Activated CD8-positive, alpha-beta memory T cell treated with anti-CD3 and anti-CD28 coated beads for 1 hour (primary cell): ENCODE measurements at places on chromosomes 6 and 20.

DNA sequence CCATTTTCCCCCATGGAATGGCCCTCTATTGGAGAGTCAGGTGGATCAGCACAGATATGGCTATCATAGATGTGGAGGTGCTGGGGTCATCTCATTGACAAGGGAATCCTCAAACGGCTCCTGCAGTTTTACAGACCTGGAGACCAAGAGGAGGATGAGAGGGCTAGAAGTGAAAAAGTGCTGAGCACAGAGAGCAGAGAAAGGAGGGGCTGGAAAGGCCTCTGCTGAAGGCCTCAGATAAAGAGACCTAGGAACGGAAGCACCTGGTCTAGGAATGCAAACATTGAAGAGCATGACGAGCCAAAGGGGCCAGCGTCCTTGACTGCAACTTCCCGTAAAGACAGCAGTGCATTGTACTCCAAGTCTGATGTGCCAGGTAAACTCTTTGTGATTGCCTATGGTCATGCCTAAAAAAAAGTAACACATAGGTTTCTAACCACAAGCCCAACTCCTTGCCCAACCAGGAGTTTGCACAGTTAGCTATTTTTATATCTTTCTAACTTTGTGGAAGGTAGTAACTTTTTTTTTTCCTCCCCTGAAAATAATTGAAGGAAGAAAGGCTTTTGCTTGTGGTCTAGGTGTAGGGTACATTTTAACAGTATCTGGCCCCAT is 15.2 kb downstream of the RSPH4A start:
- no peak for DNase-seq

DNA sequence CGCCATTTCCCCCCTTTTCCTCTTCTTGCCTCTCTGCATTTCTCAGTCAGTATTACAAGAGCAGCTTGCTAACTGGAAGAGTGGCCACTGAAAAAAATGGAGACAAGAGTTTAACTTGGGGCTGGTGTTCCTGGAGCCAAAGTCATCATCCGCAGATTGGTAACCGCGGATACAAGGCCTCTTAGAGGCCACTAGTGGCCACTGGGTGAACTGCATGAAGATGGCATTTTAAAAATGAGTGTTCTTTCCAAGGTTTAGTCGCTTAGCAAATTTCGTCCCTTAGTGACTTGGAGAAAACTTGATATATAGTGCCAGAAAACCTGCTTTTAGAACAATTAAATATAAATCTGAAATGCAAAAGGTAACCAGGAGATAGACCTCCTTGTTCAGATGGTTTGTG is 4.8 kb downstream of the F13A1 start:
- DNase-seq: no peak

DNA sequence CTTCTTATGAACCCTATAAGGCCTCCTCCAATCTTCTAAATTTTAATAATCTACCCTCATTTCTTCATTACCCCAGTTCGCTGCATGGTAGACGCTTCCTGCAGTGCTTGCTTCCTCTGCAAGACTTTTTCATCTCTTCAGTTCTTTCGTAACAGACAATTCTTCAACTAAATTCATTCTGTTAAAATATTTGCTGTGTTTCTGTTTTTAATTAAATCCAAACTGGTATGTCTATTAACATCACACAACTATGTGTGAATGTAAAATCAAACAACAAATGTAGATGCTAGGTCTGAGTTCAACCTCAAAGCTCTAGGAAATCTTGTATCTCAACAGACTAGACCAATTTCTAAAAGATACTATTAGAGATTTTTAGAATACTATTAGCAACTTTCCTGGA is 199.3 kb downstream of the RNGTT start:
- DNase-seq: no peak

GRCh38 chr6:121627761-121628160 is 192.3 kb downstream of the GJA1 start:
- DNase-seq: no peak

GRCh38 chr20:64114356-64114971 is 7.1 kb upstream of the NPBWR2 start:
- DNase-seq: no peak

GRCh38 chr6:124234801-124235200 is 431.1 kb downstream of the NKAIN2 start:
- DNase-seq: no peak

- no peak for DNase-seq
These were observed 21.0 kb downstream of the SRSF3 start for GRCh38 chr6:36615018-36615761.
